ENCODE measurements at places on chromosomes 6 and 20.

DNA sequence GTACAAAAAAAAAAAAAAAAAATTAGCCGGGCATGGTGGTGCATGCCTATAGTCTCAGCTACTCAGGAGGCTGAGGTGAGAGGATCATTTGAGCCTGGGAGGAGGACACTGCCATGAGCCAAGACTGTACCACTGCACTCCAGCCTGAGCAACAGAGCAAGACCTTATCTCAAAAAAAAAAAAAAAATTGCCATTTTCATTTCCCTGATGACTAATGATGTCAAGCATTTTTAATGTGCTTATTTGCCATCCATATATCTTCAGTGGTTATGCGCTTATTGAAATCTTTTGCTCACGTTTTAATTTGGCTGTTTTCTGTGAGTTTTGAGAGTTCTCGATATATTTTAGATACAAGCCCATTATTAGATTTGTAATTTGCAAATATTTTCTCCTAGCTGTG, 46.7 kb downstream of the PFDN4 start:
- DNase-seq, result no peak

- no peak for DNase-seq
These were observed 54.3 kb upstream of the GMPR start for GRCh38 chr6:16184129-16184528.

GRCh38 chr20:33163856-33164762, 3.9 kb upstream of the BPIFA2 start:
- no peak for DNase-seq

- no peak for DNase-seq
These were observed 133.5 kb downstream of the MAN1A1 start for GRCh38 chr6:119215885-119216590.

DNA sequence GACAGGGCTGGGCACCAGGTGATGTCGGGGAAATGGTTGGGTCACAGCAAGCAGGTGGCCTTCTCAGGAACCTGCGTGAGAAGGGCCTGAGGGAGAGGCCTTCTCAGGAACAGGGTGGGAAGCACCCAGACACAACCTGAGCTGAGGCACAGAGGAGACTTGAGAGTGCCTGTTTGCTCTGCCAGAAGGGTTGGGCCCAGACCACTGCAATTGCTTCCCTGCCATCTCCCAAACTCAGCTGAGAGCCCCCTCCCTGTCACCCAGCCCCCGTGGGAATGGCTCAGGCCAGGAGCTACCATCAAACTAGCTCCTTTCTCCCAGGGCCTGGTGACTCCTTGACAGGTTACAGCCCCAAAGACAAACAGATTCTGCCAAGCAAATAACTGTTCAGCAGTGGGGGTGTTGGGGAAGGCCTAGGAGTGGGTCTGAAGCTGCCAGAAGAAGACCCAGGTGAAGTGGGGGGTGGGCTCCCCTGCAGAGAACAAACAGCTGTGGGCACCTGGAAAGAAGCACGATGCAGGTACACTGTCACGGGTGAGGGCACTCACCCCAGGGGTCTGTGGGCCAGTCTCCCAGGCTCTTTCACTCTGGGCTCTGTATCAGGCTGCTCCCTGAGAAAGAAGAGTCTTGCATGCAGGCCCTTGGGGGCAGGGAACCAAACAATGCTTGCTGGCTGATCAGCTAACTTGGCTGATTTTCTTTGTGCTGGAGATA, 30.4 kb upstream of the SPDEF start:
- DNase-seq, result no peak

DNA sequence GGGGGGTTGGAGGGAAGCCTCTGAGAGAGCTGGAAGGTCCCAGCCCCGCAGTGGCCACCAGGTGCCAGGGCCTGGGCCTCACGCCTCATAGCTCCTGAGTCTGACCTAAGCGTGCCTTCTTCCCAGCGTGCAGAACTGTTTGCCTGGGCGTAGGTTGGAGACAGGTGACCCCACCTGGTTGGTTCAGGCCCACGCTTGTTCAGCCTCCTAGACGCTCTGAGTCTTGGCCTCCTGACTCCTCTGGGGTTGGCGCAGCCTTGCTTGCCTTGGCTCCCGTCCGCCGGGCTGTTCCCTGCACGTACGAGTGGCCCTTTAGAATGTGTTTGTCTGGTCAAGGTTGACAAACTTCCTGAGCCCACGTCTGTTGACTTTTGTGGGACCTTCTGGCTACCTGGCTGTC, 70.8 kb downstream of the EYA2 start:
- no peak for DNase-seq

DNA sequence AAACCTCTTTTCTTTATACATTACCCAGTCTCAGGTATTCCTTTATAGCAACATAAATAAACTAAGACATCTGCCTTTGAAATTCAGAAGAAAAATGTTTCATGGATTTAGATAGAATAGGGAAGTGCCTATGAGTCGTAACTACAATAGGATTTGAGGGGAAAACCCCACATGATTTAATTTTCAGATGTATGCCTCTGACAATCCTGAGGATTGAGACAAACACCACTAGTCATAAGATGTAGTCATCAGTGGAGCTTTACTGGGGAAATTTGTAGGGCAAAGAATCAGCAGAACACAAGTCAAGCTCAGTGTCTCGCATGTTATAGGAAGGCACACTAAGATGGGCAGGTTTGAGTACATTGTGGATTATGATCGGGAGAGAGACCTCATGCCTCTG, 566.4 kb downstream of the BMP2 start:
- DNase-seq, result no peak

GRCh38 chr6:56158571-56158970, 88.8 kb downstream of the COL21A1 start:
- DNase-seq, result no peak

DNA sequence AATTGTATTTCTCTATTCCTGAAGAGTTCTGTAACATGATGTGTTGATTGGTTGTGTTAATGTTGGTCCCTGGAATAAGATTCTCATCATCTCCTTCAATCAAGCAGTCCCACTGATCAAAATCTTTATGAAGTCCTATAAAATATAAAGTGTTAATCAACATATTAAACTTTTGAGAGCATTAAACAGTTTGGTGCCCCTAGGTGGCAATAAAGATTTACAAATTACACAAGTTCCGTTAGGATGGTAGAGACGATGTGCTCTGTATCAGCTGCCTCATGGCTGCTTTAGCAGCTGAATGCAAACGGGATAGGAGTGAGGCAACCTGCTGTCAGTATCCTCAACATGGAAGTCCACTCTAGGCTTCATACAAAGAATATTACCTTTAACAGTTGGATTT, 16.9 kb downstream of the TDRD6 start:
- DNase-seq, result no peak

DNA sequence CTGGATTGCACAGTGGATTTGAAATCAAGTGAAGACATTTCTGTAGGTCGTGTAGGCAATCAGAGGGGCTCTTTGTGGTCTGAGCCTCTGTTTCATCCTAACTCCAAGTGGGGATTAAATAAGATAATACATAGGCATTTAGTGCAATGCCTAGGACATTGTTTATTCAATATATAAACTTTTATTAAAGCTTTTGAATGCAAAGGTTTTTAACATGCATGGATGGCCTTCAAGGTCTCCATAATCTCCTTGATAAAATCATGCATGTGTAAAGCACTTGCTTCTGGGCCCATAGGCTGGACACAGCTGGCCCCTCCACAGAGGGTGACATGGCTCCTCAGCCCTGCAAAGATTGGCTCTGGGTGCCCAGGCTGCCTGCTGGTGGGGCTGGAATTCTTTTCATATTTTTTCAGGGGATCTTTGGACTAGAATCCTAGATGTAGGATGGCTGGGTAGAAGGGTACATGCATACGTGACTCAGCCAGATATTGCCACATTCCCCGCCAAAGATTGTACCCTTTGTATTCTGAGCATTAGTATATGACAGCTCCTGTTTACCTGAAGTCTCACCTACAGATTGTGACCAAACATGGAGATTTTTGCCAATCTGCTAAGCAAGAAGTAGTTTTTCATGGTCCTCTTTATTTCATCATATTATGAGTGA, 19.0 kb upstream of the AVP start:
- no peak for DNase-seq

GRCh38 chr6:166204852-166205650, 37.4 kb upstream of the TBXT start:
- no peak for DNase-seq

GRCh38 chr6:85594197-85594930, 706 bp upstream of the SNX14 start:
- peak; percentile 6 for DNase-seq

GRCh38 chr20:64242797-64243475, 12.6 kb upstream of the PCMTD2 start:
- no peak for DNase-seq

DNA sequence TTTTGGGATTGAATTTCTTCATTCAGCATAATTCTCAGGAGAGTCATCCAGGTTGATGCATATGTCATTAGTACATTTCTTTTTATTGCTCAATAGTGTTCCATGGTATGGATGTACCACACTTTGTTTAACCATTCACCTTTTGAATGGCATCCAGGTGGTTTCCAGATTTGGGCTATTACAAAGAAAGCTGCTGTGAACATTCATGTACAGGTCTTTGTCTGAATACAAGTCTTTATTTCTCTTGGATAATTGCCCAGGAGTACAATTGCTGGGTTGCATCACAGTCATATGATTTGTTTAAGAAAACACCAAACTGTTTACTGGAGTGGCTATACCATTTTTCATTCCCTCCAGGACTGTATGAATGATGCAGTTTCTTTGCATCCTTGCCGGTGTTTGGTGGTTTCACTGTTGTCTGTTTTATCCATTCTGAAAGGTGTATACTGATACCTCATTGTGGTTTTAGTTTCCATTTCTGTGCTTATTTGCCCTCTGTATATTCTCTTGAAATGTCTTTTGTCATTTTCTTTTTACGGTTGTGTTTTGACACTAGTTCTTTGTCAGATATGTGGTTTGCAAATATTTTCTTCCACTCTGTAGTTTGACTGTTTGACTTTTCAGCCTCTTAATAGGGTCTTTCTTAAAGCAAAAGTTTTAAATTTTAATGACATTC, 8.8 kb downstream of the CDKAL1 start:
- DNase-seq, result no peak

GRCh38 chr6:167235005-167235404, 56.1 kb upstream of the UNC93A start:
- DNase-seq, result no peak

GRCh38 chr6:68572525-68572924, 62.6 kb upstream of the ADGRB3 start:
- DNase-seq, result peak; percentile 16

GRCh38 chr6:89161326-89162046, 15.6 kb downstream of the PM20D2 start:
- DNase-seq, result no peak

- DNase-seq, result no peak
These were observed 9.1 kb upstream of the PBOV1 start for GRCh38 chr6:138227316-138227781.

DNA sequence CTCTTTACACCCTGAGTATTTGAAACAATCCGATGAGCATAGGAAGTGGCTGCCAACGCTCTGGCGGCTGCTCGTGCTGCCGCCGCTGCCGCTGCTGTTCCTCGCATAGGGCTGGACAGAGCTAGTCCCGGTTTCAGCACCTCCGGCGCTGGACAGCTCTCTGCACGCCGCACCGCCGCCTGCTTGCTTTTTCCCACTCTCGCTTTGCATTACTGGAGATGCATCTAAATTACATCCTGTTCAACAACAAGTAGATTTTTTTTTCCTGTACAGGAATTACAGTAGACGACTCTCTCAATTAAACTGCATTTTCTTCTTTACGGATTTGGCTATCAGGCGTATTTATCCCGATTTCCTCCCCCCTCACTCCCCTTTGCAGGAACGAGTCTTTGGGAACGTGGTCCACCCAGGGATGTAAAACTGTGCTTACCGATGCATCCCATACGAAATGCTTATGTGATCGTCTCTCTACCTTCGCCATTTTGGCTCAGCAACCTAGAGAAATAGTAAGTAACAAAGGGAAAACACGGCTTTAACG, 563.8 kb downstream of the LMBRD1 start:
- DNase-seq, result peak; percentile 2

GRCh38 chr6:26163427-26164119, 76.3 kb downstream of the HFE start:
- DNase-seq, result no peak

- DNase-seq, result no peak
These were observed 42.8 kb downstream of the CHD6 start for GRCh38 chr20:41575412-41575811.

GRCh38 chr6:132819405-132820161, 5.2 kb downstream of the RPS12 start:
- DNase-seq, result no peak

DNA sequence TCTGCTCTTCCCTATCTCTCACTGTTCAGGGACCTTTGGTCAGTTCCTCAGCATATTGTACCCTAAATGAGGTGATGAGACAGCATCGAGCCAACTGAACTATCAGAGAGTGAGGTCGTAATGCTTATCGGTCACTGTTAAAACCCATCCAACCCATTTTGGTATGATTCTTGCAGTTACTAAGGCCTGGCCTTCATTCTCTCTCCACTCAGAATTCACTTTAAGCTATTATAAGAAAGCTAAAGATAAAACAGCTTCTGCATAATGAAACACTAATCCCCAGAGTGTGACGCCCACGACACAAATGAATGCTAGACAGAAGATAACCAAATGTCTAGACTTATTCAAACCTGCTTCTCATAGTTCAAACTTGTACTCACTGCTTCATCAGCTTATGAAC, 175.8 kb downstream of the GMPR start:
- DNase-seq, result no peak

- no peak for DNase-seq
These were observed 136.9 kb downstream of the NKAIN2 start for GRCh38 chr6:123940551-123940950.

- DNase-seq, result no peak
These were observed 90.0 kb upstream of the TNFAIP3 start for GRCh38 chr6:137776786-137777686.

DNA sequence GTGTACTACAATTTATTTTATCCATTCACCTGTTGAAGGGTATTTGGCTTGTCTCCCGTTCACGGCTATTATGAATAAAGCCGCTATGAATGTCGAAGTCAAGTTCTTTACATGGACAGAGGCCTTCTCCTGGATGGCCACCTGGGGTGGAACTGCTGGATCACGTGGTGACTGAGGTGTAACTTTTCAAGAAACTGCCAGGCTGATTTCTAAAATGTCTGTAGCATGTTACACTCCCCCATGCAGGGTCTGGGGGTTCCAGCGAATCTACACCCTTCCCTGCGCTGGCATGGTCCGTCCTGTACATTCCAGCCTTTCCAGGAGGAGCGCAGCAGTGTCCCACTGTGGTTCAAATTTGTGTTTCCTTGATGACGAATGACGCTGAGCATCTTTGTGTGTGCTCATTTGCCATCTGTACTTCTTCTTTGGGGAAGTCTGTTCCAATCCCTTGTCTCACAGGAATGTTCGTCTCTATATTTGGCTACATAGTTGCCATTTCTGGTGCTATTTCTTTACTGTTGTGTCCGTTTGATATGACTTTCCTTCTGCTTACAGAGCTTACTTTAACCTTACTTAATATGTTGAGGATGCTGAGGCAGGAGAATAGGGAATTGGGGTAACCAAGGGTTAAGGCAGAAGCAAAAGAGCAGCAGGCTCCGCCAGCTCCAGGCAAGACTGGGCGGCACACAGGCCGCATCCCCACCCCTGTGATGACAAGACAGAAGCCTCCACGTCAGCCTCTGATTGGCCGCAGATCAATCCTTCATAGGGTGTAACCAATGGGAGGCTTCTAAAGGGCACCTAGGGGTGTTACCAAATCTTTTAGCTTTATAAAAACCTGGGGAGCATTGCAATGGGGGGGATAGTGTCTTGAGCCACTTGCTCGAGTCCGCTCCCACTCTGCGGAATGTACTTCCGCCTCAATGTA, 106.6 kb downstream of the TAF4 start:
- DNase-seq, result no peak
